ENCODE measurements at places on chromosomes 5 and 9.

DNA sequence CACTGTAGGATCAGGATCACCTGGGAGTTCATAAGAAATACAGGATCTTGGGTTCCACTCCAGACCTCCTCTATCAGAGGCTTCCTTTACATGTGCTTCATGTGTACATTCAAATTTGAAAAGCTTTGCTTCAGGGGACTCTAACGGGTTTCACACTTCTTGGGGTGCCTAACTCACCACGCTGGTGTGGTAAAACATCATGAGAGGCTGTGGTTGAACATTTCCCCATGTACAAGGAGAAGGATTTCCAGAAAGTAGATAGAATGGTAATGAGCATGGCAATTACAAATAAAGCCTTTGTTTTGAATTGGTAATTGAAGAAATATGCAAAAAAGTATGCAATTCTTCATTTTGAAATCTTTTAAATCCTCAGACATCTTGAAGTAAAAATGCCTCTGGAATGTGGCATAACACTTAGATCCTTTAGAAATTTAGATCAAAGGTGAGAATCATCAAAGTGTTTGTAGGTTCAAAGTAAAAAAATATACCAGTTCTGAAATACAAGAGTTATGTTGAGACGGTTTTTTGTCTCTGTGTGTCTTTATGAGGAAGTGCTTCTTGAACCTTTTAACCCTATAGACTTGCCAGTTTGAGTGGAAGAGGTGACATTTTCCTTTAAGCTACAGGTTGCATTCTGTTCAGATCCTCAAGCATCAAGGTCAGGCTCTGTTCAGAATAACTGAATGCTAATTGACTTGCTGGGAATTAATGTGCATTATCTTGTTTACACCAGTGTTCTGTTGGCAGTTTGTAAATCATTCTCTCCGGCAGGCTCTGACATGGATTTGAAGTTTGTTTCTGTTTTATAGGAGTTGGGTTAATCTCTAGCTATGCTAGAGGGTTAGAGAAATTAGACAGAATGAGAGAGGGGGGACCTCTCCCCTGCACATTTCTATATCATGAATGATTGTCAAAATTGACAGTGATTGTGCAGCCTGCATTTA is 415.3 kb downstream of the MAN2A1 start:
- no peak for DNase-seq

- no peak for DNase-seq
Observed at GRCh38 chr5:60586307-60586901, 113.6 kb downstream of the DEPDC1B start.

- DNase-seq, result no peak
Observed at GRCh38 chr9:95058795-95059386, 258.6 kb downstream of the FANCC start.

DNA sequence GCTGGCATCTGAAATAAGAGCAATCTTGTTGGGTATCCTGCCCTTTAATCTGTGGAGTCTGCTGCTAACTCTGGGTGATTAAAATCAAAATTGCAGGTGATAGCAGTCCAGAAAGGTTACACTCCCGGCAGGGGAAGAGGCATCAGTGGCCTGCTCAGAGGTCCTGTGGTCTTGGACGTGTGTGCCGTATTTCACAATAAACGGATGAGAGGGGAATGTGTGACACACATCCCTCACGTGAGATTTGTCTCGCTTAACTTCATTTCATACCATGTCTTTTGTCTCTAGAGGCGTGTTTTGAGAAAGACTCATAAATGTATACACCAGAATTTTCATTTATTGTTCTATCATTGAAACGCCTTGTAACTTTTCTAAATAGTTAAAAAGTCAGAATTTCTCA is 36.6 kb downstream of the FAM240B start:
- no peak for DNase-seq

GRCh38 chr5:57538341-57538955 is 55.8 kb upstream of the ACTBL2 start:
- no peak for DNase-seq

- no peak for DNase-seq
Observed at GRCh38 chr5:7980881-7981280, 111.9 kb downstream of the MTRR start.

DNA sequence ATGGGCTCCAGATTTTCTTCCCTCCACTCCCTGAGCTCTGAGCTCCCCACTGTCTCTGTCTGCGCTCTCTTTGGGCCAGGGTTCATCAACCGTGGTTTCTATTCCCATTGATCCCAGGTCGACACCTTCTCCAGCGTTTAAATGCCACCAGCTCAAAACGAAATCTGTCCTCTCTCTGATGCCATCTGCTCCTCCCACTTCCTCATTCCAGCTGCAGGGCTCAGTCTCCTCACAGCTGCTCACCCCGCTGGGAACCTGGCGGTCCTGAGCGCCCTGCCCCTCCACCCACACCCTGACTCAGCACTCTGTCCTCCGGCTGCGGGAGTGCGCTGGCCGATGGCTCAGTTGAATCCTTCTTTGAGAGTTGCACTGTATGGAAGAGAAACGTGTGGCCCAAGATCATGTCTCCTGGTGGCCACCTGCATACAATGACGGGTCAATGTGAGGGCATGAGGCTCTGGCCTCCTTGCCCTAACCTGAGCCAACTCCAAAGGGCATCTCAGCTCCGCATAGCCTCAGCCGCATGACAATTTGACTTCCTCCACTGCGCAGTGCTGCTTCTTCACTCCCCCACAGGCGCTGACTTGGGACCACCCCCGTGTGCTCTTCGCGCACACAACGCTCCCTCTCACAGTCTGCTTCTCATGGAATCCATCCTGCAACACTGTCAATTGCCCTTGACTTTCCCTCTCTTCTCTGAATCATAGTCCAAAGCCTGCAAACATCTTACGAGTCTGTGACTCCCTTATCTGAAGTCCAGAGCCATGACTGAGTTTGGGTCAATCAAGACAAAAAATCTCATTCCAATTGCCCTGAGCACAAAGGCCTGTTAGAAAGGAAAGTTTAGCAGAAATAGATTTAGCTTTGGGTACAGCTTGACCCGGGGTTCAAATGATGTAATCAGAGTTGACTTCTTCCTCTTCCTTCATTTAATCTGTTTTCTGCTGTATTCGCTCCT is 82.4 kb downstream of the PTCH1 start:
- DNase-seq, result no peak

GRCh38 chr9:136484153-136485048 is 1.6 kb upstream of the SEC16A start:
- no peak for DNase-seq

DNA sequence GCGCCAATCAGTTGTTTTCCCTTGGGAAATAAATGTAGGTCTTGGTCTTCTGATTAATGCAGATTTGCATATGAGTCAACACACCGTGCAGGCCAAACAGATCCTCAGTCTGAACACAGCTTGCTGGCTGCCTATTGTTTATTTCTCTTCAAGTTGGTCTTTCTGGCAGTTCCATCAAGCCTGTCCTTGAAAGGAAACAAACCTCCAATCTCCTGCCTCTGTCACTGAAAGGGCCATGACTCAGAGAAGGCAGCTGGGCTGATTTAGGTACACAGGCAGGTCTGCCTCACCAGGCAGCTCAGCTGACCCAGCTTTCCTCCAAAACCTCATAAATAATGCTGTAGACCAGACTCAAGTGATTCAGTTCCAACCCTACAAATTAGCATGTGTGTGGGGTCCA is 175.9 kb downstream of the MAN2A1 start:
- no peak for DNase-seq

GRCh38 chr9:86757382-86757720 is 190.0 kb downstream of the GAS1 start:
- DNase-seq, result no peak

DNA sequence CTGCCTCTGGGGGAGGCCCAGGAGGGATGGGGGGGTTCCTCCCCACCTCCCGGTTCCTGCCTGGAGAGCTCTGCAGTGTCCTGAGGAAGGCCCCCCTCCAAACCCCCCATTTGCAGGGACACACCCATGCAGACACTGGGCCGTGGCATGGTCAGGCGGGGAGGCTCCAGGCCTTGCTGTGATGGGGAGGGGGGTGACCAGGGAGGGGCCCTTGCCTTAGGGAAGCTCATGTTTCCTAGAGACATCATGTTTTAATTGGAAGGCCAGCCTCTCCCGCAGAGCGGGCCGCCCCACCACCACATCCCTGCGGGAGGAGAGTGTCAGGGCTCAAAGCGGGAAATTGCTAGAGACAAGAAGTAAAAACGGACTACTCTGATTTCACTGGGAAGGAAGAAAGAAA is 12.0 kb downstream of the PRRX2 start:
- DNase-seq, result no peak

- no peak for DNase-seq
Observed at GRCh38 chr5:139492700-139493192, 10.2 kb upstream of the STING1 start.

DNA sequence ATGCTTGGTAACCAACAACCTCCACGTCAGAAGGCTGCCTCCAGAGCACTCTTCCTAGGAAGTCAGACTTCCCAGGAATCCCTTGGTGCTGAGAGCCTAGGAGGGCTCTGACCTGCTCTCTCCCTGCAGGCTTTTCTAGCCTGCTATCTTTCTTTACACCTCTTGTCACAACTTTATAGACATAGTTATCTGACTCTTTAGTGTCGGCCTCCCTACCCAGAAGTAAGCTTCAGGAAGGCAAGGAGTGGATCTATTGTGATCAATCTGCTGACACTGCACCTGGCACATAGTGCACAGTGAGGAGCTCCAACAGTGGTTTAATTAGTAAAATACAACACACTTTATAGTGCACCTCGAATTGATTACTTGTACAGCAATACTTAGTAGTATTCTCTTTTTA is 2.3 kb downstream of the AFAP1L1 start:
- DNase-seq, result no peak

DNA sequence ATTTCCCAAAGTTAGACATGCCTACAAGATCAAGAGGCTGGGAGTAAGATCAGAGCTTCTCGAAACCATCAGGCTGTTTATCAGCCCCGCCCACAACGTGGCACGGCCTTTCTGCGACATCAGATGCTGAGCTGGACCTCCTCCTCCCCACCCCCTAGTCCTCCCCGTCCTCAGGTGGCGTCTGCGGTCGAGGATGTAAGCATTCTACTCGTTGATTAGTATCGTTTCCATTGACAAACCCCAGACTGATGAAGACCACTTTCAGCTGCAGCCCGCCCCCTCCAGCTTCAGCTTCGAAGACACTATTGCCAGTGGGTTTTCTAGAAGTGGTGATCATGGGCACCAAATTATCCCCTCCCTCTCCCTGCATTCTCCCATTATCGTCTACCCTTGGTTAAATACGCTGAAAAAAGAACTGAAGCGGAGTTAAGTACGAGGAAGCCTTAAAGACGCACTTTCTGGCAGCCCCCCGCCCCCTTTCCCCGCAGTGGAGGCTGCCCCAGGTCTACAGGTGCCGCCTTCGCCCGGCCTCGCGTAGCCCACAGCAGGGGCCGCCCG is 1.1 kb downstream of the PPIC start:
- DNase-seq, result no peak

Data from NCI-H2081 treated with DMSO at 0.1 percent for 48 hours (cell line).